ENCODE measurements at places on chromosomes 6 and 20.

DNA sequence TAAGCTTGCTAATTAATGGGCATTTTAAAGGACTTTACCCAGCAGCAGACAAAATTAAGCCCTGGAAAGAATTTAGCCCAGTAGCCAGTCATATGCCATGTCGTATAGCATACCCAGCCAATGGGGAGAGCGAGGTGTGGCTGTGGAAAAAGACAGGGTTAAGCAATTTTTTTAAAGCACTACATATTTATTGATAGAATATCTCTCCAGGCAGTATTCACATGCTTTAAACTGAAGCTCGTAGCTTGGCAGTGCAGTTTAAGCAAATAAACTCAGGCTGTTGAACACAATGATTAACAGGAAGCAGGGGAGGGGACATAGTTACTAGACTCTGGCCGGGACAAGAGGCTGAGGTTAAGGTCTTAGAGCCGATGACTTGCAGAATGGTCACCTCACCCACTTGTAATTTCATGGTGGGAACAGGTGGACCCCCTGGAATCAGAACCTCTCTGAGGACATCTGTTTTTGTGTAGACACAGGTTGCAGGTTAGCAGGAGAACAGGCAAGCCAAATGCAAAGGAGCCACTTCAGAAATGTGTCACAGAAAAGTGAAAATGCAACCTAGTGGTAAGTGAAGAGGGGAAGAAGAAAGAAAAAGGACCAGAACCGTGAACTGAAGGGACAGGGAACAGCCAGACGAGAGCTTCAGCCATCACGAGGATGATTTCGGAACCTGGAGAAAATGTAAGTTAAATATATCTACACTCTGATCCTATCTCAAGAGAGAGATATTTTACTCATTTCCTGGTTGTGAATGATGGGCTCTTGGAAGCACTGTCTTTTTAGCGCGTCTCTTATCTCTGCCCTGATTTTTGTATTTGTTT is 7.2 kb downstream of the GCNT2 start:
- no peak overlapping the region for H3K4me3 ChIP-seq
- no peaks in the 10 kb centered on the region for H3K27me3 ChIP-seq
- no peaks in the 10 kb centered on the region for H3K36me3 ChIP-seq
- no peak overlapping the region for H3K27ac ChIP-seq

DNA sequence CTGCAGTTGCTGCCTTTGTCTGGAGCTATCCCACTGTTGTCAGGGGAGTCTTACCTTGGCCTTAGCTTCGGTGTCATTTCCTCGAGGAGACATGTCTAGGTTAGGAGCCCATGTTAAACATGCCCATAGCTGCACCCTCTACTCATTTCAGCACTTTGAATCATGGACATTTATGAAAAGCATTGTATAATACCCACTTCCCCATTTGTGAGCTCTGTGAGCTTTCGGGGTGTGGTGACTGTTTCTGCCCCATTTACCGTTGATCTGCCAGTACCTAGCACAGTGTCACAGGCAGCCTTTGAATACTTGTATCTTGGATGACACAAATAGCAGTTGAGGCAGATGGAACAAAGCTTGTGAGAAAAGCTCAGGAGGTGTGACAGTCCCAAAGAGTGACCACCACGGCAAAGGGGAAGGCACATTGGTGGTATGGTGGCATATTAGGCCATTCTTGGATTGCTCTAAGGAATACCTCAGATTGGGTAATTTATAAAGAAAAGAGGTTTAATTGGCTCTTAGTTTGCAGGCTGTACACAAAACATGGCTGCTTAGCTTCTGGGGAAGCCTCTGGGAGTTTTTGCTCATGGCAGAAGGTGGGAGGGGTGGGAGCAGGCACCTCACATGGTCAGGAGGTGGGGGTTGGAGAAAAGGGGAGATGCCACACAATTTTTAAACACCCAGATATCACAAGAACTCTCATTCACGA is 42.0 kb downstream of the JARID2 start:
- no peaks in the 10 kb centered on the region for H3K4me1 ChIP-seq
- H3K27me3 ChIP-seq: no peaks in the 10 kb centered on the region
- H3K27ac ChIP-seq: no peak overlapping the region

DNA sequence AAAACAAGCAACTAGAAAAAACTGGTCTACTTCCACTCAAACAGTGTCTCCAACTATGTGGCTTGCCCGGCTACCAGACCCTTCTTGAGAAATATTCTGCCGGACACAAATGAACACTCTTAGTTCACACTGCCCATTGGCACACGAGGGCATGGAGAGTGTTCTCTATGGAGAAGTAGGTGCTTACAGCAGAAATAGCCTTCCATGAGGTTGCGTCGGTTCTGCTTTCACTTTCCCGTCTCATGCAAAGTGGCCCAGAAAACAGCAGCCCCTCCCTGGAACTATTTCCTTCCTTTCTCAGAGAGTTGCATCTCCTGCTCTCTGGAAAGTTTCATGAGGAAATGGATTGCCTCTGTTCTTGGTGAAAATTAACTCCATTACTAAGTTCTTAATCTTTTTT is 9.5 kb upstream of the HLA-DOA start:
- no peaks in the 10 kb centered on the region for H3K4me1 ChIP-seq
- no peak overlapping the region for H3K4me3 ChIP-seq
- no peak overlapping the region for H3K27ac ChIP-seq
- peaks cover 8% of the 10 kb centered on the region for H3K27me3 ChIP-seq
- no peaks in the 10 kb centered on the region for H3K36me3 ChIP-seq

- H3K4me3 ChIP-seq: no peak overlapping the region
- H3K36me3 ChIP-seq: peaks cover 10% of the 10 kb centered on the region
- H3K27ac ChIP-seq: no peak overlapping the region
- H3K4me1 ChIP-seq: peaks cover 4% of the 10 kb centered on the region
- no peak for DNase-seq
Measured at GRCh38 chr20:20489648-20490341, 121.9 kb downstream of the INSM1 start.

- peak overlapping the region; percentile 85 for H3K27ac ChIP-seq
- peak overlapping the region; percentile 64 for H3K4me3 ChIP-seq
- H3K4me1 ChIP-seq: peaks cover 40% of the 10 kb centered on the region
- H3K36me3 ChIP-seq: peaks cover under 1% of the 10 kb centered on the region
- peak; percentile 95 for DNase-seq
Measured at GRCh38 chr6:35489995-35490791, 6.7 kb downstream of the TEAD3 start.

- no peaks in the 10 kb centered on the region for H3K4me1 ChIP-seq
- no peaks in the 10 kb centered on the region for H3K27me3 ChIP-seq
- H3K27ac ChIP-seq: no peak overlapping the region
Measured at GRCh38 chr20:1505361-1505760, 14.1 kb upstream of the SIRPB2 start.

DNA sequence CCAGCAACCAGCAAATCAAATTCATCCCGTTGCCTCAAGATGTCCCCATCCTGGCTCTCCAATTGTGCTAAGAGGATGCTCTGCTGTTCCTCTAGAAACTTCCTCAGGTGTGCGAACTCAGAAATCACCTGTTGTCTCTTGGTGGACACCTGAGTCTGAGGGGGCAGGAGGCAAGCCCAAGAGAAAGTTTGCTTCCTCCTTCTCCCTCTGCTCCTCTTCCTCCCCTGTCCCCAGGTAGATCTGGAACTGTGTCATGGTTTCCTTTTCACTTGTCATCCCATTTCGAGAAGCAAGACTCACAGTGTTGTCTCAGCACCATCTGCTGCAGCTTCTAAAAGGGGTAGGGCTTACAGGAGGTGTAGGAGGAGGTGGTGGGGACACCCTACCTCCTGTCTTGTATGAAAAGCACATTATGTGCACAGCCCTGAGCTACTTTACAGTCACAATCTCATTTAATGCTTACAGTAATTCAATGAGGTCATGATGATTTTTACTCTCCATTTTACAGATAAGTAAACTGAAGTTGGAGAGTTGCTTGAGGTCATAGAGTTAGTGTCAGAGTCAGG is 2.5 kb downstream of the TRIM10 start:
- no peak overlapping the region for H3K27ac ChIP-seq
- peaks cover 29% of the 10 kb centered on the region for H3K27me3 ChIP-seq
- H3K4me3 ChIP-seq: no peak overlapping the region
- no peaks in the 10 kb centered on the region for H3K36me3 ChIP-seq
- DNase-seq: no peak

DNA sequence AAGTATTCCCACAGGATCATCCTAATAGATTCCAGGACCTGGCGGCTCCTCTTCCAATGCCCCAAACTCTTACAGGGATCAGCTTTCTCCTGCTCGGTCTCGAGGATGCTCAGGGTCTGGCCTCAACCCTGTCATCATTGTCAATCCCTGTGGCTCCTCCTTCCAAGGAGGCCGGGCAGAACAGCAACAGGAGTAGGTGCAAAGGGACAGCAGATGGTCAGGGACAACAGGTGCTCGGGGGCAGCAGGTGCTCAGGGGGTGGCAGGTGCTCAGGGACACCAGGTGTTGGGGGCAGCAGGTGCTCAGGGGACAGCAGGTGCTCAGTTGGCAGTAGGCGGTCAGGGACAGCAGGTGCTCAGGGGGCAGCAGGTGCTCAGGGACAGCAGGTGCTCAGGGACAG is 84.8 kb downstream of the TTLL2 start:
- H3K36me3 ChIP-seq: no peaks in the 10 kb centered on the region
- H3K27me3 ChIP-seq: no peaks in the 10 kb centered on the region
- H3K4me3 ChIP-seq: no peak overlapping the region

- no peak for DNase-seq
- H3K27me3 ChIP-seq: no peaks in the 10 kb centered on the region
- no peaks in the 10 kb centered on the region for H3K36me3 ChIP-seq
- no peak overlapping the region for H3K4me3 ChIP-seq
- H3K27ac ChIP-seq: no peak overlapping the region
- H3K4me1 ChIP-seq: no peaks in the 10 kb centered on the region
Measured at GRCh38 chr20:15081261-15081660, 743.8 kb upstream of the FLRT3 start.

DNA sequence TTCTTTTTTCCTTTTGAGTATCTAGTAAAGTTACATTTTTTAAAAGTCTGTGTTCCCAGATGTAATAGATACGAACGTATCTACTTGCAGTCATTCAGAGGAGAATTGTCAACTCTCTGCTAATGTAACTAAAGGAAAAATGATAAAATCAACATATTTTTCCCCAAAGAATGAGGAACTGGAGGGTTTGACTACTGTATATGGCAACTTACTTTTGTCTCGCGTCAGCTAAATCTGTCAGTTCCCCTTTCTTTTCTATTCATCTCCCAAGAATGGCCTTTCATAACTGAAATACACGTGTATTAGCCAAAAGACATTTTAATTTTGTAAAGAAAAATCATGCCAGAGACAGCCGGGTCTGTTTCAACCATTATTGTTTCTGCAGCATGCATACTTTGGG is 5.4 kb downstream of the EYA2 start:
- H3K36me3 ChIP-seq: peaks cover 20% of the 10 kb centered on the region
- DNase-seq: no peak

- H3K27ac ChIP-seq: no peak overlapping the region
- no peaks in the 10 kb centered on the region for H3K4me1 ChIP-seq
- no peak overlapping the region for H3K4me3 ChIP-seq
Measured at GRCh38 chr6:45398075-45398813, 20.5 kb upstream of the SUPT3H start.

DNA sequence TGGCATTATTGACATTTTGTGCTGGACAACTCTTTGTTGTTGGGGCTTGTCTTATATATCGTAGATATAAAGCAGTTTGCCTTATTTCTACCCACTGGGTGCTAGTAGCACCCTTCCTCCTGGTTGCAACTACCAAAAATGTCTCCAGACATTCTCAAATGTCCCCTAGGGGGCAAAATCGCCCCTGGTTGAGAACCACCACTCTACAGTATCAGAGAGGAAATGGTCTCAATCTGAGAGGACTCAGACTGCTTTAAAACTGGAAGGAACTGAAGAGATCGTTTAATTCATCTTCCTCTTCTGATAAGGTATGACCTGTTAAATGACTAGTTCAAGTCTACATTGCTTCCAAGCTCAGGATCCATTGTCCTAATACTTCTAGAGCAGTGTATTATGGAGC is 14.9 kb downstream of the SH3BGRL2 start:
- peak; percentile 72 for DNase-seq
- no peak overlapping the region for H3K27ac ChIP-seq
- H3K4me3 ChIP-seq: no peak overlapping the region
- no peaks in the 10 kb centered on the region for H3K4me1 ChIP-seq
- no peaks in the 10 kb centered on the region for H3K27me3 ChIP-seq

- no peak for DNase-seq
- H3K27ac ChIP-seq: peak overlapping the region; percentile 68
- no peaks in the 10 kb centered on the region for H3K27me3 ChIP-seq
- no peaks in the 10 kb centered on the region for H3K4me1 ChIP-seq
Measured at GRCh38 chr20:46200582-46201570, 82.8 kb downstream of the CD40 start.

GRCh38 chr20:60453388-60454246 is 495.4 kb downstream of the CDH26 start:
- DNase-seq: peak; percentile 82
- H3K4me3 ChIP-seq: no peak overlapping the region
- no peak overlapping the region for H3K27ac ChIP-seq
- no peaks in the 10 kb centered on the region for H3K4me1 ChIP-seq

DNA sequence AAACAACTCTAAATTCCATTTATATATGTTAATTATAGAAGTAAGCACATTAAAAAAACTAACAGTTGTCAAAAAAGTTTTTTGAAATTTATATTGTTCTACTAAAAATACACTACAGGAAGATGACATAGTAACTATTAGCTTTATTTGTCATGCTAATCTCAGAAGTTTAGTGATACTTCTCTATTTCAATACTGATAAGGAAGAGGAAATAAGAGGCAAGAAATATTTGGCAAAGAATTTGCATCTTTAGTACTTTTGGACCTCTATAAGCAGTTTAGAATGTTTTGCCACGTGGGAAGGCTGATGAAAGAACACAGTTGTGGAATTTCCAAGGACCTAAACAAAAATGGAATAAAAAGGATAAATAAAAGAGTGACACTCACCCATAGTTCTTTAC is 12.6 kb downstream of the IFNGR1 start:
- H3K4me1 ChIP-seq: no peaks in the 10 kb centered on the region
- DNase-seq: no peak
- no peaks in the 10 kb centered on the region for H3K27me3 ChIP-seq
- peaks cover 81% of the 10 kb centered on the region for H3K36me3 ChIP-seq
- no peak overlapping the region for H3K27ac ChIP-seq
- H3K4me3 ChIP-seq: no peak overlapping the region

DNA sequence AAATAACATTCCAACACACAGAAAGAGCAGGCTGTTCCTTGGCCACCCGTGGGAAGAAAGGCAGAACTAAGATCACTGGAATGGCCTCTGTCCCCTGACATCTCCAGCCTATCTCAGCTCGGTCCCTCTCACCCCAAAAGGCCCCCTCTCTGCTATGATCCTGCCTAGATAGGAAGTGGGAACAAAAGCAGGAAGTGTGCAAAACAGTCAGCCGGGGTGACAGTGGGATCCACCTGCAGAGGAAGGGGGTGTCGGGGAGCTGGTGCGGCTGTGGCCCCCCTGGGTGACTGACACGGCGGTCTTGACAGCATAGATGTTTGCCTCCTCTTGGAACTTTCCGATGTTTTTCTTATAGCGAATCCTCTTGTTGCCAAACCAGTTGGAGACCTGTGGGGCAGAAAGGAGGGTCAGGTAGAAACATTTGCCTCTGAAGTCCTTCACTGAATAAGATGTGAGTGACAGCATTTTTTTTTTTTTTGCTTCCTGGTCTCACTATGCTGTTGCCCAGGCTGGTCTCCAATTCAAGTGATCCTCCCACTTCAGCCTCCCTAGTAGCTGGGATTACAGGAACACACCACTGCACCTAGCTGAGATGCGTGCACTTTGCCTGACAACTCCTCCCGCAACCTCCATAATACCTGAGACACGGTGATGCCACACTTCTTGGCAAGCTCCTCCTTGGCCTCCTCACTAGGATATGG is 2.8 kb downstream of the PBX2 start:
- no peak overlapping the region for H3K27ac ChIP-seq
- H3K4me1 ChIP-seq: peaks cover 4% of the 10 kb centered on the region
- DNase-seq: no peak
- no peaks in the 10 kb centered on the region for H3K27me3 ChIP-seq
- no peak overlapping the region for H3K4me3 ChIP-seq

Data from endodermal cell (in vitro differentiated cells).